ENCODE measurements at places on chromosomes 6 and 20.

- no peak for DNase-seq
Observed at GRCh38 chr6:162857326-162857725, 129.6 kb downstream of the PACRG start.

DNA sequence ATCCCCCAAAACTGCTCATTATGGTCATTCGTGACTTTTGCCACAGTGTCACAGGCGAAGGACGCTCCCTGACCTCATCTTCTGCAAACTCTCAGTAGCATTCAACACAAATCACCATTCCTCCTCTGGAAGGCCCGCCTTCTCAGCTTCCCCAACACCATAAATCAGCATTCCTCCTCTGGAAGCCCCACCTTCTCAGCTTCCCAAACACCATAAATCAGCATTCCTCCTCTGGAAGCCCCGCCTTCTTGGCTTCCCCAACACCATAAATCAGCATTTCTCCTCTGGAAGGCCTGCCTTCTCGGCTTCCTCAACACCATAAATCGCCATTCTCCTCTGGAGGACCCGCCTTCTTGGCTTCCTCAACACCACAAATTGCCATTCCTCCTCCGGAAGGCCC, 288.0 kb upstream of the AGPAT4 start:
- DNase-seq = no peak

DNA sequence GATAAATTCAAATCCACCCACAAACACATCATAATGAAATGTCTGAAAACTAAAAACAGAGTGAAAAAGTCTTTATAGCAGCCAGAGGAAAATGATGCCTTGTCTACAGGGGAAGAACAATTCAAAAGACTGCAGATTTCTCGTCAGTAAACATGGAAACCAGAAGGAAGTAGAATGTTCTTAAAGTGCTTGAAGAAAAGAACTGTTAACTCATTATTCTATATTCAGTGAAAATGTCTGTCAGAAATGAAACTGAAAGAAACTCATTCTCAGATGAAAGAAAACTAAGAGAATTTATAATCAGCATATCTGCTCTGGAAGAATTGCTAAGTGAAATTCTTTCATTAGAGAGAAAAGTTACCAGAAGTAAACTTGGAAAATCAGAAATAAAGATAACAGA, 416.1 kb downstream of the TBC1D32 start:
- no peak for DNase-seq

GRCh38 chr20:46276531-46276930, 31.8 kb downstream of the CDH22 start:
- DNase-seq = no peak

DNA sequence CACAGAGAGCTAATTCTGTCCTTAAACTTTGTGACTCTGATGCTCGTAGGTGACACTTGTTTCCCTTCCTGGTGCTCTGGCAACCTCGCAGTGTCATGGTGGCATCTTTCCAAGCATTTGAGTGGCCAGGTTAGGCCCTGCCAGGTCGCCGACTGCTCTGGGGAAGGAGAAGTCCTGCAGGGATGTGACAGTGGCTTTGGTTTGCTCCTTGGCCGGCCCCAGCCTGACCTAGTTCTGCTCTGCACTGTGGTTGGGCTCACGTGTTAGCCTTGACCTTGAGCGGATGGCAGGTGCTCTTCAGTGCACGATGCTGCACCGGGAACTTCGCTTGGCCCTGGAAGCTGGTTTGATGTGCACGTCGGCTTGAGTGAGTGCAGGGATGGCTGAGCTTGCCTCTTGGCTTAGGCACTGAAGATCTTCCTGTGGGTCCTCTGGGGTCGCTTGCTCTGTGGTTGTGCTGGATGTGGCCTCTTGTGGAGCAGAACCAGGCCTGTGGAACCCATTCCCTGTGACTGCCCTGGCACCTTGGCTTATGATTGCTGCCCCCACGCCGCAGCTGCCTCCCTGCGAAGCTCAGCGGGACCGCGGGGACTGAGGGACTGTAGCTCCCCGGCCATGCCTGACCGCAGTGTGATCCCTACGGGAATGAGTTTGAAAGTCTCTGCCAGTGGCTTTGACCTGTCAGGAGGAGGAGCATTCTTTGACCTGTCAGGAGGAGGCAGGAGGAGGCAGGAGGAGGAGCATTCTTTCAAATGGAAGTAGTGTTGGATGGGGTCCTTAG, 8.7 kb downstream of the OSBPL2 start:
- no peak for DNase-seq

GRCh38 chr20:31664696-31665354, 27.1 kb downstream of the COX4I2 start:
- DNase-seq = no peak

DNA sequence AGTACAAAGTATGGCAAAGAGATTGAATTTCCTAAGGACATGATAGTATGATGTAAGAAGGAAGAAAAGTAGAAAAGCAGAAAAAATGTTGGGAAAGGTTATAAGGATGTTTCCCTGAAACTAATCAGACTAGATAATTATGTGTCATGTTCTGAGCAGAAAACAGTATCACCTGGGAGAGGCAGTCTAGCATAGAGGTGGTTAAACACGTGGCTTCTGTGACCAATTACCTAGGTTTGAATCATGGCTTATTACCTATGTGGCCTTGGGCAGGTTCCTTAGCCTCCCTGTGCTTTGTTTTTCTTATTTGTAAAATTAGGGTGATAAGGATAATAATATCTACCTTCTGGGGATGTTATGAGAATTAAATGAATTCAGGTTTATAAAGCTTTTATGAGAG, 38.0 kb downstream of the SCGN start:
- DNase-seq = no peak

Data from progenitor cell of endocrine pancreas (in vitro differentiated cells).